MM.1S (cell line): ENCODE measurements at places on chromosomes 2 and 18.

DNA sequence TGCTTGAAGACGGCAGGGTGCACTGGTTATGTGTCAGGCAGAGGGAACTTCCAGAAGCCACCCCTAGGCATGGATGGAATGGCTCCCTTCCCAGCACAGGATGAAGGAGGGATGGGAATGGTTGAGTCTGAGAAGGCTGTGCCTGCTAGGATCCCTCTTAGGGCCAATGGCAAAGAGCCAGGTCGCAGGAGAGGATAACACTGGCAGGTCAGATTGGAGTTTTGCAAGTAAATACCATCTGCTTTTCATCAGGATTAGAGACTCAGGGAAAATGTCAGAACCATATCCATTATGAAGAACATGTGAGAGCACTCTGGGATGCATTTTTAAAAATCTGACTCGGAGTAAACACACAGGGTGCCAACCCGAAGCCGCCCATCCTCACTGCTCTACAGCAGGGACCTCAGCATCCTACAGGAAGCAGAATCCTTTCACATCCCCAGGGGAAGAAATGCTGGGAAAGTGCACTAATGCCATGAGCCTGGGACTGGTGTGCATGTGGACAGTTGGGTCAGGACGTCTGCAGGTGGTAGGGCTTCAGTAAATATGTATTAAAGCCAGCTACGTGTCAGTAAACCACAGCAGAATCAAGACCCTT, 139.9 kb downstream of the MYT1L start:
- DNase-seq = no peak

DNA sequence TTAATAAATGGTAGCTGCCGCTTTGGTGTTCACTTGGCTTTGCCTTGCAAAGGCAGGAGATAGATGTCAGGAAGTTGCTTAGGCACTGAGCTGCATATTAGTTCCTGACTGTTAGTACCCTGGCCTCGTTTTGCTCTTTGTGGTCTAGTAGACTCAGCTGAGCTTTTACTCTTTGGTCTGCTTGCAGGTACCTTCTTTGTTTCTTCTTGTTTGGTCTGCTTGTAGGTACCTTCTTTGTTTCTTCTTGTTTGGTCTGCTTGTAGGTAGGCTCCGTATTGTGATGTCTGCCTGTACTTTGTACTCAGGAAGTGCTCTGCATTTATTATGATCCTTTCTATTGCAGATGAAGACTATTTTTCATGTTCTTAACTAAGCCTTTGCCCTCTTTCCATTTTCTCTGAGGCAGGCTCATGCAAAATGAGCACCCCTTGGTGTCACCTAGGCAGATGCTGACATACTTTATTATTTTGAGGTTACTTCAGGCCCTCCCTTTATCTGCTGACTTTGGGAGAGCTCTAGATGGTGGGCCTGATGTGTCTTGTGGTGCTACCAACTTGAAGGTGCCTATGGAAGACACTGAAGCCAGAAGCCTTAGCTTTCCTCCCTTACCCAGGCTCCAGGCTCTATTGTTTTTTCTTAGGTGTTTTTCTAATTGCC, 6.0 kb downstream of the RPIA start:
- no peak for DNase-seq

GRCh38 chr2:159202568-159203071, 83.9 kb downstream of the WDSUB1 start:
- DNase-seq = no peak

- no peak for DNase-seq
Measured at GRCh38 chr2:109447776-109448175, 166.0 kb downstream of the SEPTIN10 start.

- DNase-seq = peak; percentile 37
Measured at GRCh38 chr18:69580107-69580506, 179.4 kb downstream of the DOK6 start.

DNA sequence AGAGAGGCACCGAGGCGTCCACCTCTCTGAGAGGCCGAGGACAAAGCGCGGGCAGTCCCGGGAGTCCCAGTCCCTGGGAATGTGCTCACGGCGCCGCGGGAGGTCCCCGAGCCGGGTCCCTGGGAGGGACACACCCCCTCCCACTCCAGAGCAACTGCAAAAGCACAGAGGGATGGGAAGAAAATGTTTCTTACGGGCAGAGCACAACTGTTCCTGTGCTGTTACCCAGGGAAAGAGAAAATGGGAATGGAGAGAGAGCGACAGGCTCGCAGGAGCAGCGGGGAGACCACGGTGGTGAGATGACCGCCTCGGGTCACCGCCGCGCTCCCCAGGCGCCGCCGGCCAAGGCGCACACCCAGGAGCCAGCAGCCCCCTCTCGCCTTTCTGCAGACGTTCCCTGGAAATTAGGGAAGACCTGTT, 1.2 kb upstream of the BCL11A start:
- DNase-seq = no peak
